ENCODE measurements at places on chromosomes 3 and 15.

GRCh38 chr15:61671736-61672135 is 388.5 kb downstream of the VPS13C start:
- no peaks in the 10 kb centered on the region for H3K36me3 ChIP-seq
- no peaks in the 10 kb centered on the region for H3K4me1 ChIP-seq
- H3K27ac ChIP-seq = no peak overlapping the region
- no peaks in the 10 kb centered on the region for H3K27me3 ChIP-seq
- no peak for DNase-seq

DNA sequence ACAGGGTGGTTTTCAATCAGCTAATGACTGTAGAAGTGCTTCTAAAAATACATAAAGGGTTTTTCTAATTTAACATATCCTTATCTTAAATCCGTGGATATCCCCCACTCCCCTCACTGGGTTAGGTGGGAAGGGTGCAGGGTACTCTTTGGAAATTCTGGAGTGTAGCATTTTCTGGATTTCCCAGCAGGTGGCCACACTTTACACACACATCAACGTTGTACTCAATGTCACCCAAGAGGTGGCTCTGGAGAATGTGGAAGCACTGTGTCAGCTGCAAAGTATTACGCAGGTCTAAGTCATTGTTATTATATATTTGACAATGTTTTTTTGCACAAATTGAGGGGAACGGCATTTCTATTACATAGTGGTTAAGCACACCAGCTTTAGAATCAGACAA is 168.8 kb downstream of the CHDH start:
- H3K36me3 ChIP-seq = no peaks in the 10 kb centered on the region
- DNase-seq = no peak
- peaks cover 11% of the 10 kb centered on the region for H3K4me1 ChIP-seq
- no peak overlapping the region for H3K4me3 ChIP-seq

DNA sequence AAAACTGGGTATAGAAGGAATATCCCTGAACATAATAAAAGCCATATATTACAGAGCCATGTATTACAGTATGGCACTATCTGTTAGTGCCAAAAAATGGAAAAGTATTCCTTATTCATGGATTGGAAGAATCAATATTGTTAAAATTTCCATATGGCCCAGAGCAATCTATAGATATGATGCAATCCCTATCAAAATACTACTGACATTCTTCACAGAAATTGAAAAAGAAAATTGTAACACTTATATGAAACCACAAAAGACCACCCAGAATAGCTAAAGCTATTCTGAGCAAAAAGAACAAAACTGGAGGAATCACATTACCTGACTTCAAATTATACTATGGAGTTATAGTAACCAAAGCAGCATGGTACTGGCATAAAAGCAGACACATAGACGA is 218.8 kb downstream of the PLCL2 start:
- no peaks in the 10 kb centered on the region for H3K27me3 ChIP-seq
- no peak for DNase-seq
- peaks cover 20% of the 10 kb centered on the region for H3K4me1 ChIP-seq
- peaks cover 22% of the 10 kb centered on the region for H3K36me3 ChIP-seq
- H3K4me3 ChIP-seq = no peak overlapping the region
- no peak overlapping the region for H3K27ac ChIP-seq

- no peaks in the 10 kb centered on the region for H3K36me3 ChIP-seq
- no peak for DNase-seq
- H3K4me3 ChIP-seq = no peak overlapping the region
- no peaks in the 10 kb centered on the region for H3K27me3 ChIP-seq
These were observed 382.4 kb downstream of the IL5RA start for GRCh38 chr3:2727610-2728318.

DNA sequence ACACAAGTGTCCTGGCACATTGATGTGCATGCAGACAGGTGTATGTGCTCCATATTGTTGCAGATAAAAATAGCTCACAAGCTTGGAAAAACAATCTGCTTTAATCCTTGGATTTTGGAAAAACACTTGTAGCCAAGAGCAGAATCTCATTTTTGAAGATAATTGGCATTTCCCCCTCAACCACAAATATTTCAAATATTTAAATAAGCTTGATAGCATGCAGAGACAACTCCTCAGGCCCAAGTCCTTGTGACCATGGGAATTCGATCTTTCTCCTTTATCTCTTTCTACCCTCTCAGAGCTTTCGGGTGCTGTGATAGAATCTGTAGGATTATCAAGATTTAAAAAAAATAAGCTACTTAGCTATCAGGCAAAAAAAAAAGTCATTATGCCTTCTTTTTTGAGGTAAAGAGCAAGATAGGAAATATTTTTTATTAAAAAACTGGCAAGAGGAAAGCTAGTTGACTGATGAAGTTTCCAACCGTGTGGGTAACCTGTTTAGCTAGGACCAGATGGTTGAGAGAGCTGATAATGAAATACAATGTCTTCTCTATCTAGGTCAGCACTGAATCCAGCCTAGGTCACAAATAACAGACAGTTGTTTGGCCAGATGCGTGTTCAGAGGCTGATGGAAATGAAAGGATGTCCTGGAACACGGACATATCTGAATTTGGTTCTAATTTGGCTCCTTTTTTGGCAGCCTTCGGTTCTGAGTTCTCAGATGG is 54.9 kb upstream of the SNRK start:
- no peak for DNase-seq
- peaks cover 4% of the 10 kb centered on the region for H3K36me3 ChIP-seq
- H3K4me1 ChIP-seq = peaks cover 3% of the 10 kb centered on the region
- H3K27me3 ChIP-seq = peaks cover 14% of the 10 kb centered on the region

- H3K4me3 ChIP-seq = no peak overlapping the region
- DNase-seq = no peak
- H3K36me3 ChIP-seq = peaks cover 12% of the 10 kb centered on the region
- H3K27ac ChIP-seq = peak overlapping the region; percentile 41
These were observed 6.9 kb downstream of the HEXA start for GRCh38 chr15:72368899-72369298.

DNA sequence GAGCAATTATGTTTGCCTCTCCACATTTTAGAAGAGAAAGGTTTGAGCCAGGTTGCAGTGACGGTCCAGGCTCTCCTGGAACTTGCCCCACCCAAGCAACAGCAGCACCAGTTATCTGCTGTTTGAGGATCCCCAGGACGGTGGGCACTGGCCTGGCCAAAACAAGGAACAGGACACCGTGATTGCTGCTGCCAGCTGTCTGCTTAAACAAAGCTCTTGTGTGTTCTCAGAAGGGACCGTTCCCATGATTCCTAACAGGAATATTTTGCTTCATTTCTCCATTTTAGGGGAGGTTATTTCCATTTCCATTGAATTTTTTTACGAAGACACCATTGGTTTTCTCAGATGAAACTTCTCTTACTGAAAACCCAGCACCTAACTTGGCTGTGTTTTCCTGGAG is 66.4 kb upstream of the RPL35A start:
- peak overlapping the region; percentile 1 for H3K27ac ChIP-seq
- peaks cover 42% of the 10 kb centered on the region for H3K36me3 ChIP-seq
- DNase-seq = no peak
- peaks cover 8% of the 10 kb centered on the region for H3K4me1 ChIP-seq
- no peaks in the 10 kb centered on the region for H3K27me3 ChIP-seq
- no peak overlapping the region for H3K4me3 ChIP-seq

- no peak for DNase-seq
- H3K27ac ChIP-seq = no peak overlapping the region
- peaks cover 14% of the 10 kb centered on the region for H3K4me1 ChIP-seq
These were observed 40.9 kb upstream of the RNU6-1 start for GRCh38 chr15:67880651-67881182.

GRCh38 chr3:41997702-41998550 is 36.0 kb upstream of the ULK4 start:
- no peaks in the 10 kb centered on the region for H3K4me1 ChIP-seq
- H3K4me3 ChIP-seq = no peak overlapping the region
- no peaks in the 10 kb centered on the region for H3K36me3 ChIP-seq
- DNase-seq = no peak
- H3K27me3 ChIP-seq = no peaks in the 10 kb centered on the region

DNA sequence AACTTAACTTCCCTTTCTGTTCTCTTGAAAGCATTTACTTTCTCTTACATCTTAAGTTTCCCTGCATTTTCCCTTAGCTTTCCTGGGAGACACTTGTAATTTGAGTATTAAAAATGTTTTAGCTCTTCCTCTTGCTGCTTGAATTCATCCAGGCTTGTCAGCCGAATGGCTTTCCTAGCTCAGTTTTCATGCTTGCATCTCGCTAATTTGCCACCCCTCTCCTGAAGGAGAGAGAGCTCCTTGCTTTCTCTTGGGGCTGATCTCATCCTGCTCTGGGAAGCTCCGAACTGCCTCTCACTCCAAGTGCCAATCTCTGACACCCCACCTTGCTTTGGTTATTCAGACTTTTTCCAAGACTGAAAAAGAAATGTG is 374.6 kb upstream of the TBL1XR1 start:
- H3K4me1 ChIP-seq = peaks cover 8% of the 10 kb centered on the region
- no peak overlapping the region for H3K4me3 ChIP-seq
- H3K27ac ChIP-seq = no peak overlapping the region
- no peak for DNase-seq

DNA sequence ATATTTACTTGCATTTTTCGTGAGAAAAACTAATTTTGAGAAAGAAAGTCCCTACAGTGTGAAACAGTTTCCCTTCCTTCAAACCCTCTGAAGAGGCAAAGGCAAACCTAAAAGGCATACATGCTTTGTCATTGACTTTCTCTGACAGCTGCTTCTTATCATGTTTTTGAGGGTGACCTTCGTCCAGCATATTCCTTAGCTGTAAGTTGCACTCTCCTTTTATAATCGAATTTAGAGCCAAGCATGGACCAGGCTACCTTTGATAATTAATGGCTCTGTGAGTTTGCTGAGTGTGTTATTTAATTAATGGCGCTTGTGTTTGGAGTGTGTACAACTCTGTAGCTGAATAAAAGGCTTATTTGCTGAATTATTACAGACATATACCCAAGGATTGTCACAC is 684.2 kb upstream of the CFAP20DC start:
- peaks cover 36% of the 10 kb centered on the region for H3K4me1 ChIP-seq
- no peak overlapping the region for H3K4me3 ChIP-seq
- H3K27ac ChIP-seq = no peak overlapping the region
- H3K27me3 ChIP-seq = peaks cover 4% of the 10 kb centered on the region
